ENCODE measurements at places on chromosomes 7 and 10. TPM values are rescaled to one million over a fixed set of nuclear protein-coding genes. Genes with fewer than 3 reads are reported as not detected.
A peak's percentile ranks its signal among the peaks of the same experiment; 100 is the strongest.

The UPP1 gene
- total RNA-seq = 35.6 TPM

DNA sequence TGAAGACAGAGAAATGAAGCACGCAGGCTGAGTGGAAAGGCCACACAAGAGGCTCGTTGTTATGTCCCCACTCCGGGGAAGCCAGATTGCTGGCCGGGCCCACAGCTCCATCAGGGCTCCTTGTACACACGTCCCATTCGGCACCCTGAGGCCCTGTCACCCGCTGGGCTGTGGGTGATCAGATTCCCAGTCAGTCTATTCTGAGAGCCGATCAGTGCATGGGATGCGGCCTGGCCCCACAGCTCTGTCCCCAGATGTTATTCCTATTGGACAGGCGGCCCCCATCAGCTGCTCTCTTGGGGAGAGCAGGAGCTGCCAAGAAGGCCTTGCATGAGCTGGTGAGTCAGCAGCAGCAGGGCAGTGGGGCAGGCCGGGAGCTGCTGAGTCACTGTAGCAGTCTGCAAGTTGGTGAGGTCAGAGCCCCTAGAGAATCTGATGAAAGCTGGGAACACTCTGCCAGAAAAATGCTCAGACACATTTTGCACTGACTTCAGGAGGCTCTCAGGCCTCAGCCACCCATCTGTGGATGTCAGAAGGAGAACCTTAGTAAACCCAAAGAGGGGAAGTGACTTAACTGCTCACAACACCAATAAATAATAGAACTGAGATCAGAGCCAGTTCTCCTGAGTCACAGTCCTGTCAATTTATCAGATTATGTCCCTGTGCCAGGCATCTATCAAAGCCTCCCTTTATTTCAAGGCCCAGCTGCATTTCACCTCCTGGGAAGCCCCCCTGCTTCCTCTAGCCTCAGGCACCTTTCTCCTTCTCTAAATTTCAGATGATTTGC lies 9.4 kb upstream of the PSAP start:
- DNase-seq = peak; percentile 95

The AGR2 gene
- 11.9 TPM for total RNA-seq

The CALML5 gene
- not detected for total RNA-seq

- DNase-seq = no peak
Observed at GRCh38 chr7:69203871-69204270, 394.4 kb upstream of the AUTS2 start.

The CYP2E1 gene
- total RNA-seq = 0.17 TPM

GRCh38 chr7:133633055-133633454 lies 380.2 kb downstream of the EXOC4 start:
- no peak for DNase-seq

DNA sequence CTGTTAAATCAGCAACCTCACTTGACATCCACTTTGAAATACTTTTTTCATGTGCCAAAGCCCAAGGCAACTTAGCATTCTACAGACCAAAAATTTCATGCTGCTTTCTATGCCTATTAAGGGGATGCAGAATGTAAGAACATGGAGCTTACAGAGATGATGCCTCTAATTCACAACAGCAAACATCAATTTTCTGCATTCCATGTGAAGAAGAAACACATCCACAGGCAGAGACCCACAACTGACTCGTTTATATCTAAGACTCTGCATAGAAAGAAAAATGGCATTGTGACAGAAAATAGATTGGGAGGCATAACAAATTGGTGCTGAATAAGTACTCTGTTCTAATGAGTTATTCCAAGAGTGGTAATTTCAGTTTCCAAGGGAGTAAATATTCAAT lies 107.6 kb downstream of the SGMS1 start:
- no peak for DNase-seq

DNA sequence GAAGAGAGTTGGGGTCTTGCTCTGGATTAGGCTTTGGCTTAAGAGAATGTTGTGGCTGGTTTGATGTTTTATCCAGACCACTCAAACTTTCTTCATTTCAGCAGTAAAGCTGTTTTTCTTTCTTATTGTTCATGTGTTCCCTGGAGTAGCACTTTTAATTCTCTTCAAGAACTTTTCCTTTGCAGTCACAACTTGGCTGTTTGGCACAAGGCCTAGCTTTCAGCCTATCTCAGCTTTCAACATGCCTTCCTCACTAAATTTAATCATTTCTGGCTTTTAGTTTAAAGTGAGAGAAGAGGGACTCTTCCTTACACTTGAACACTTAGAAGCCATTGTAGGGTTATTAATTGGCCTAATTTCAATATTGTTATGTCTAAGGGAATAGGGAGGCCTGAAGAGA lies 18.1 kb downstream of the CCDC126 start:
- DNase-seq = no peak

GRCh38 chr10:98832738-98833137 lies 386.0 kb upstream of the HPS1 start:
- DNase-seq = no peak

DNA sequence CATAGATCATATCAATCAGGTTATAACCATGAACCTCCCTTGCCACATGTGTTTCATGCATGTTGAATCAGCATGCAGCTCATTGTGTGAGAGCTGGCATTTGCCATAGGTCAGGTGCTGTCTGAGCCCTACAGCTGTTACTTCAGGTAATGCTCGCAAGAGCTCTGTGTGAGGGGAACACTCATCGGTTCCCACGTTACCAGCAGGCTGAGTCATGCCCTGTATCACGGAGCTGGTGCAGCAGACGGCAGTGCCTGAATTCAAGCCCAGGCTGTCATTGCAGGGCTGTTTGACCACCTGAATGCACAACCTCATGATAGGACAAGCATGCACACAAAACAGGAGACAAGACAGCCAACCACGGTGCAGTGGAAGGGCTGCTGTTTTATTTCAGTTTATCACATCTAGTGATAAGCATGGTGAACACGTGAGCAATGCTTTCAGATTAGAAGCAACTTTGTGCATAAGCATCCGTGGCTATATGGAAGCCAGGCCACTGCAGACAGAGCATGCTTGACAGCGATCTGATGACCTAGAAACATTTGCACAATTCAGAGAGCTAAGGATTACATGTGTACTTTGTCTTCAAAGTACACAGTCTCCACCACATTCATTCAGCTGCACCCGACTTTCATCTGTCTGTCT lies 56.4 kb upstream of the PFKP start:
- DNase-seq = no peak

DNA sequence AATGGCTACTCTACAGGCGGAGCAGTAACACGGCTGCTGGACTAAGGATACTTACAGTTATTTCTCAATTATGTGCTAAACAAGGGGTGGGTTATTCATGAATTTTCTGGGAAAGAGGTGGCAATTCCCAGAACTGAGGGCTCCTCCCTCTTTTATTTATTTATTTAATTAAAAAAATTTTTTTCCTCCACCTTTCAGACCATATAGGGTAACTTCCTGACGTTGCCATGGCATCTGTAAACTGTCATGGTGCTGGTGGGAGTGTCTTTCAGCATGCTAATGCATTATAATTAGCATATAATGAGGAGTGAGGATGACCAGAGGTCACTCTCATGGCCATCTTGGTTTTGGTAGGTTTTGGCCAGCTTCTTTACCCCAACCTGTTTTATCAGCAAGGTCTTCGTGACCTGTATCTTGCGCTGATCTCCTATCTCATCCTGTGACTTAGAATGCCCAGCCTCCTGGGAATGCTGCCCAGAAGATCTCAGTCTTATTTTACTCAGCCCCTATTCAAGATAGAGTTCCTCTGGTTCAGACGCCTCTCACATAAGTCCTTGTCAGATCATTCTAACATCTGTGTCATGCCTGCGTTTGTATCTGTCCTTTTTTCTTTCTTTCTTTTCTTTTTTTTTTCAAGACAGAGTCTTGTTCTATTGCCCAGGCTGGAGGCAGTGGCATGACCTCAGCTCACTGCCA lies 15.9 kb upstream of the STOX1 start:
- DNase-seq = no peak

GRCh38 chr10:49143249-49143648 lies 9.4 kb upstream of the FAM170B start:
- DNase-seq = no peak

The ASB15 gene
- total RNA-seq = not detected

The BAMBI gene
- total RNA-seq = 12.6 TPM

- DNase-seq = no peak
Observed at GRCh38 chr7:146022776-146023175, 93.8 kb upstream of the CNTNAP2 start.

The SH2B2 gene
- 13.6 TPM for total RNA-seq

- no peak for DNase-seq
Observed at GRCh38 chr10:5343561-5343960, 21.2 kb upstream of the UCN3 start.

- DNase-seq = no peak
Observed at GRCh38 chr10:129766611-129767550, 197.2 kb downstream of the EBF3 start.

The SKIDA1 gene
- 0.52 TPM for total RNA-seq

The GIMAP8 gene
- not detected for total RNA-seq

The KIAA1549 gene
- 1.8 TPM for total RNA-seq

The NUTM2E gene
- not detected for total RNA-seq

DNA sequence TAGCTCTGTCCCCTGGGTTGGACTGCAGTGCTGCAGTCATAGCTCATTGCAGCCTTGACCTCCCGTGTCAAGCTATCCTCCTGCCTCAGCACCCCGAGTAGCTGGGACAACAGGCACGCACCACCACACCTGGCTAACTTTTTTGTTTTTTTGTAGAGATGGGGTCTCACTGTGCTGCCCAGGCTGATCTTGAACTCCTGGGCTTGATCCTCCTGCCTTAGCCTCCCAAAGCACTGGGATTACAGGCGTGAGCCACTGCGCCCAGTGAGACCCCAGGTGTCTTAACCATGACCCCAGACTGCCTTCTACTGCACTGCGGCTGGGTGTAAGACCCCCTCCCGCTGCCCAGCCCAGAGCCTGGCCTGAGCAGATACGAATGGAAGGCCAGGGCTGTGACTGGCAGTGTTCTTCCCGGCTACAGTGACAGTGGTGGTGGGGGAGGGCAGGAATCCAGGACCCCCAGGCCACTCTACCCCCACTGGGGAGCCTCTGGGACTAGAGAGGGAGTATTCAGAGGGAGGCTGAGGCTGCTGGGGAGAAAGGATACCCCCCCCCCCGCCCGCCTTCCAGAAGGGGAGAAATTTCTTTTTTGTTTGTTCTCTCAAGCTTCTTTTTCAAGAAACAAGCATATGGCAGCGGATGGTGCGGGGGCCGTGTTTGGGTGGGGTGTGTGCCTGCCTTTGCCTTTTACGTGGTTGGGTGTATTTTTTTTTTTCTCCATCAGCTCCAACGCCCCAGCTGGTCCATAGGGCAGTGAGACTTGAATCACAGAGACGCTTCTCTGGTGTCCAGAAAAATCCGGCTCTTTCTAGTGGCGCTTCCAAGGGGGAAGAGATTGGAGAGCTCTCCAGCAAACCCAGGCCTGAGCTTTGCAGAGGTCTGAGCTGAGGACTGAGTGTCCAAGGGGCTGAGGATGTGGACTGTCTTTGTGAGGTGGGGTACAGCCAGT lies 36.6 kb downstream of the GTF2IRD1 start:
- DNase-seq = no peak

The MKX gene
- total RNA-seq = 0.06 TPM

The EFCAB10 gene
- not detected for total RNA-seq

DNA sequence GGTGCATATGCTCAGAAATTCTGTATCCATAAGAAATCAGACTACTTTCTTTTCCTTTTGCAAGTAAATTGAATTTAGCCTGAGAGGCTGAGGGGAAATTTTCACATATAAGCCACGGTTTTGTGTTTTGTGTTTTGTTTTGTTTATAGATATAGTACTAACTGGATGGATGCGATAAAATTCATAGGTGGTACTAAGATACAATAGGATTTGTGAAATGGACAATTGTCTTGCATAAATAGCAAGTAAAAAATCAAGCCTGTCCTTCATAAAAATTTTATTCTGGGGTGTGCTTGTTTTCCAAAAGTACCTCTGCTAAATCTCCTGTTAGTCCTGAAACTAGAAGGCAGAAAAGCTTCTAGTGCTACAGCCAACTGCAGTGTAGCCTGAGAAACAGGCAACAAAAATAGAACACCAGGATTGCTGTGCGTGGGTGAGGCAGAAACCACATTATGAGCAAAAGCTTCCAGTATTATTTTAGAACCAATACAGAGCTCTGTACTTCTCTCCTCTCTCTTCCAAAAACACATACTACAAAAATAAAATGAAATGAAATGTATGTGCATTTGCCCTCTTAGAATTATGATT lies 634 bp upstream of the HDAC9 start:
- no peak for DNase-seq

- DNase-seq = no peak
Observed at GRCh38 chr7:124432009-124432578, 333.5 kb downstream of the GPR37 start.

GRCh38 chr7:5217851-5218331 lies 27.9 kb downstream of the WIPI2 start:
- DNase-seq = no peak

- no peak for DNase-seq
Observed at GRCh38 chr10:46317370-46317769, 30.6 kb downstream of the ANTXRL start.
